ENCODE measurements at places on chromosomes 5 and 9. TPM values are rescaled to one million over a fixed set of nuclear protein-coding genes. Genes with fewer than 3 reads are reported as not detected.

MINAR2 gene
- not detected for total RNA-seq

OR1J2 gene
- not detected for total RNA-seq

KIF12 gene
- total RNA-seq, result 2.8 TPM

AK8 gene
- 1.4 TPM for total RNA-seq
